ENCODE measurements at places on chromosomes 13 and 19. TPM values are rescaled to one million over a fixed set of nuclear protein-coding genes. Genes with fewer than 3 reads are reported as not detected.

DNA sequence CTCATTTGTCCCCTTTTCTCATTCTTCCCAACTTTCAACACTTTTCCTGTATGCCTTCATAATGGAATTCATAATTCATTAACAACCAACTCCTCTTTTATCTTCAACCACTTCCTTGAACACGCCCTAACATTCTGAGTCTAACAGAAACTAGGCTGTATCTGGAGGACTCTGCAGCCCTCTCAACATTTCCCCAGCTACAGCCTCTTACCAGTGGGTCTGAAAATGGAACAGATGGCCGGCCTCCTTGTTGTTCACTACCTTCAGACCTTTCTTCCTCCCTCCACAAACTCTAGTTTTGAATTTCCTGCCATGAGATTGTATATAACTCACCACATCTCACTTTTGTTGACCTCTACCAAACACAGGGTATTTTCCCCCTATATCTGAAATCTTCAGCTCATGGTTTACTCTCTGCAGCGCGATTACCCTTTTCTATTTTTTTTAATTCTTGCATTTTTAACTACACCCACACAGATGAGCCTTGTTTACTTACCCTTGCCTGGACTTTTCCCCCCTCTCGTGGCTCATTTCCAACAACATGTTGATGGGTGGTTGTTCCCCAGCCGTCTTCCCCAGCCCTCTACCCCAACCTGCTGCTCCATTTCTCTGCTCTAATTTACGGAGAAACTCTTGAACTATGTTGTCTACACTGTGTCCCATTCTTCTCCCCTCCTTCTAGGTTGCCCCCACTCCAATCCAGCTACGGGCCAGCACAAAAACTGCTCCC lies 846 bp downstream of the ZNF790 start:
- peak; percentile 12 for DNase-seq

Gene YJEFN3
- total RNA-seq = 8.9 TPM

Gene SULT2B1
- total RNA-seq = 13.1 TPM

GRCh38 chr13:102873653-102874052 lies 27.8 kb downstream of the ERCC5 start:
- DNase-seq = no peak

DNA sequence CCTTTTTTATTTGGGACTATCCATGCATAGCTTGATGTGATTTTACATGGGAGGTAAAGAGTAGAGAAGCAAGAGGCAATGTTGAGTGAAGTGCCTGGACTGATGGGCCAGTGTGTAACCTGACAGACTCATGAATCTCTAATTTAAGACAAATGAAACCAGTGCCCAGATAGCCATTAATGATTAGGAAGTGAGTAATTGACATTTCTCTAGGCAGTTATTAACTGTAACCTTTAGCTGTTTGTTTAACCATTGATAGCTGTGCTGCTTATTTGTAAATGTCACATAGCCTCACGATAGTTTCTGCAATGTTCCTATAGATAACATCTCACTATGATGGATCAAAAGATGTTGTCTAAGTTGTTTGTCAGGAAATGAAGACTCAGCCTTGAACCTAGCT lies 1047.5 kb upstream of the SPRY2 start:
- no peak for DNase-seq

Gene C5AR2
- 1.6 TPM for total RNA-seq

DNA sequence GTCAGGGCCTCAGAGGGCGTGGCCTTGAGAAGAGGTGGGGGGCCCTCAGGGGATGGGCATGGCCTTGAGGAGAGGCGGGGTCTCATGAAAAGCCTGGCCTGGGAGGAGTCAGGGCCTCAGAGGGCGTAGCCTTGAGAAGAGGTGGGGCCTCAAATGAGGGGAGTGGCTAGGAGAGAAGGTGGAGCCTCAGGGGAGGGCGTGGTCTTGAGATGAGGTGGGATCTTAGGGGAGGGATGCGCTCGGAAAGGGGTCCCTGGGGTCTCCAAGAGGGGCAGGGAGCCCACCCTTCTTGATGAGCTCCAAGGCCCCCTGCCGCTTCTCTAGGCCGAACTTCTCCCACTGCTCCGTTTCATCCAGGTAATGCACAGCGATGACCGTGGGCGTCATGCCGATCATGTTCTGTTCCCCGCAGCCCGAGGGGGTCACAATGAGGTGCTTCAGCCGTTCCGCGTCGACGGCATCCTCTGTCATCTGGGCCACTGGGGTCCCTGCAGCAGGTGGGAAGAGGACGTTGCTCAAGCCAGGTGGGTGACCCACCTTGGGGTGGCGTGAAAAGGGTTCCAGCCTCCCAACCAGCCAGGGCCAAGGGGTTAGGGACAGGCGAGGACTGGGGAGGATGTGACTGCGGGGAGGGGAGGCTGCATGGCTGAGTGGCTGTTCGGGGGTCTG lies 24.3 kb upstream of the TNFSF14 start:
- DNase-seq = no peak

DNA sequence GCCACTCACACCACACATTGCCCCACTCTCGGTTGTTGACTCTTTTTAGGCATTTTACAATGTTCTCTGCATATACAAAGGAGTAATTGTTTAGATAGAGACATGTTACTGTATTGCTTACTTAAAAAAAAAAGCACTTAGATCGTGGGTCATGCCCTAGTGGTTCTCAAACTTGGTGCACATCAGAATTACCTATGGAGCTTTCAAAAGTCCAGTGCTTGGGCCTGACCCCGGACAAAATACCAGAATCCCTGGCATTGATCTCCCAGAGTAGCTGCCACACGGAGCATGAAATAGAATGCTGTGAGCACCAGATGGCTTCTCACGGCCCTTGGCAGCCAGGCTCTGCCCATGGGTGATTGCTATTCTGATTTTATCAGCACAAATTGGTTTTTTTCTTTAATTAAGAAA lies 20.0 kb downstream of the ACP7 start:
- no peak for DNase-seq

DNA sequence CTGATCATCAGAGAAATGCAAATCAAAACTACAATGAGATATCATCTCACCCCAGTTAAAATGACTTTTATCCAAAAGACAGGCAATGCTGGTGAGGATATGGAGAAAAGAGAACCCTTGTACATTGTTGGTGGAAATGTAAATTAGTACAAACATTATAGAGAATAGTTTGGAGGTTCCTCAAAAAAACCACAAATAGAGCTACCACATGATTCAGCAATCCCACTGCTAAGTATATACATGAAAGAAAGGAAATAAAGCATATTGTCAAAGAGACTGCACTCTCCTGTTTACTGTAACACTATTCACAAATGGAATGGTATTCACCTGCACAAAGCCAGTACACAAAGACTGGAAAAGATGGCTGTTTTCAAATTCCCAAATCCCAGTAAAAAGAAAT lies 1233.7 kb downstream of the PCDH17 start:
- DNase-seq = no peak

DNA sequence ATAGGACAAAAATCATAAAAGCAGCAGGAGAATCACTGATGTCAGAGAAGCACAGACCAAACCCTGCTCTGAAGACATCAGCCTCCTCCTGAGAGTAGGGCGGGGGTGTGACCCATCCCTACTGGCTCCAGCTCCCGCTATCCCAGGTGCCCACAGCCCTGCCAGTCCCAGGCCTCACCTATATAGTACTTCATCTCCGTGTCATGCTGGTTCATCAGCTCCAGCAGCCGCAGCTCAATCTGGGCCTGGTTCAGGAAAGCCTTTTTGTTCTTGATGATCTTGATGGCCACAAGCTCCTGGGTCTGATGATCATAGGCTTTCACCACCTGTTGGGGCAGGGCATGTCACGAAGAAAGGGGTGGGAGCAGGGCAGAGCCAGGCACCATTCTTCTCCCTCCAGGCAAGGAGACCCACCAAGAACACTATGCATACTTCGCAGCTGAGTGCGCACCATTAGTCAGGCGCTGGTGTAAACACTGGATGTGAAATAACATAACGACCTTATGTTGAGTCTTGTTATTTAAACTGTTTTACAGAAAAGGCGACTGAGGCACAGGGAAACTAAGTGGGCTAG lies 4.2 kb downstream of the DYRK1B start:
- DNase-seq = no peak

DNA sequence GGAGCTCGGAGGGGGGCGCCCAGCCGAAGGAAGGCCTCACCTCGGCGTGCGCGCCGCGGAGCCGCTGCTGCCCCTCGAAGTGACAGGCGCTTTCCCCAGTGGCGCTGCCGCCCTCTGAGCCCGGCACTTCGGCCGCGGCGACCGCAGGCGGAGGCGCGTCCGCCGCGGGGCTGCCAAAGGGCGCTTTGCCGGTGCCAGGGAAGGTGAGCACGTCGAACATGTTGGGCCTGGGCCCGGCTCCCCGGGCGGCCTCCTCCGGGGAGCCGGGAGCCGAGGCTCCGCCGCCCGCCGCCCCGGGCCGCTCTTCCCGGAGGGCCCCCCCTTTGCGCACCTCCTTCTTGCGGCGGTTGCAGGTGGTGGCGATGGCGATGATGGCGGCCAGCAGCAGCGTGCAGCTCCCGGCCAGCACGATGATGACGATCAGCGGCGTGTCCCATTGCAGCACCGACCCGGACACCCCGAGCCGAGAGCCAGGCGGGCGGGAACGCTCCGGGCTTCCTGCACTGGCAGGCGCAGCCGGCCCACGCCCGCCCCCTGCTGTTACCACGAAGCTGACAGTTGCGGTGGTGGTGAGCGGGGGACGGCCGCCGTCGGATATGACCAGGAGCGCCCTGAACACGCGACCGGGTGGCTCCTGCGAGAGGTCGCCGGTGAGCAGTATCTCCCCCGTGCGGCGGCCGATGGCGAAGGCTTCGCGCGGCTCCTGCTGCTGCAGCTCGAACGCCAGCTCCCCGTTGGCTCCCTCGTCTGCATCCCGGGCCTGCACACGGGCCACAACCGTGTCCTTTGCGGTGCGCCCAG lies 2.5 kb downstream of the PCDH8 start:
- no peak for DNase-seq

GRCh38 chr13:29713839-29714238 lies 118.4 kb upstream of the SLC7A1 start:
- no peak for DNase-seq

- DNase-seq = no peak
Measured at GRCh38 chr19:4453232-4454179, 4.1 kb downstream of the UBXN6 start.

DNA sequence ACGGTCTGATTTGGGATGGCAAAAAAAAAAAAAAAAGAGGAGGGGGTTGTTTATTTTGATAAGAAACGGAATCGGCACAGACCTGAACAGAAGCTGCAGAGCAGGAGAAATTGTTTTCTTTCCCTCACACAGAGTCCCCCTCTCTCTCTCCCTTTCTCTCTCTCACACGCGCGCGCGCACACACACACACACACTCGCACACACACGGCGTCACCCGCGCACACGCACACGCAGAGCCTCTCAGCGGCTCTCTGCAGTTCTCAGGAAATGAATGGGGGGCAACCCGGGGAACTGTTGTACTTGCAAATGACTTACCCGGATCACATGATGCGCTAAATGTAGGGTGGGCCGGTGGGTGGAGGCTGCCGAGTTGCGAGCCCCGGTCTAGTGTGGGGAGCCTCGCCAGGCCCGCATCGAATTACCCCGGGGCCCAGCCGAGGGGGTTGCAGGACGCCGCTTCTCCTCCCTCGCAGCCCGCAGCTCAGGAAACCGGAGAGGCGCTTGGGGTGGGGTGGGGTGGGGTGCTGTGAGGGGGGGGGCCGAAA lies 475 bp downstream of the KLF12 start:
- DNase-seq = peak; percentile 83

Measured in mucosa of gallbladder (tissue), 1 donor.